ENCODE measurements at places on chromosomes 12 and 14.

GRCh38 chr12:124298685-124299410 lies 4.0 kb downstream of the RFLNA start:
- DNase-seq = no peak

DNA sequence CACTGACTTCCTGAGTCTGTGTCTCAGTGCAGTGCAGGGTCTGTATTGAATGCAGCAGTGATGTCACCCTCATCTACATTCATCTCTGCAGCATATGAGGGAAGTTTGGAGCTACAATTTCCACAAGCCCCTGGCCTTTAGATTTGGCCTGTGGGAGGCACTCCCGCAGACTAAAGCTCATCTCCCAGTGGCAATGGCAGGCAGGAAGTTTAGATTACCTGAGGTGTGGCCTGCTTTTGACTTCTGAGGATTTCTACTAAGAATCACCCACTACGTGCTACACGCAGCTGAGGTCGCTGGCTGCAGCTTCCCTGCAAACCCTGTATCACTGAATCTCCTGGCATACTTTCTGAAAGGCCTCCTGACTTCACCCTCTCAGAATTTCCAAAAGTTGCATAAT lies 202.2 kb upstream of the PRKD1 start:
- no peak for DNase-seq

DNA sequence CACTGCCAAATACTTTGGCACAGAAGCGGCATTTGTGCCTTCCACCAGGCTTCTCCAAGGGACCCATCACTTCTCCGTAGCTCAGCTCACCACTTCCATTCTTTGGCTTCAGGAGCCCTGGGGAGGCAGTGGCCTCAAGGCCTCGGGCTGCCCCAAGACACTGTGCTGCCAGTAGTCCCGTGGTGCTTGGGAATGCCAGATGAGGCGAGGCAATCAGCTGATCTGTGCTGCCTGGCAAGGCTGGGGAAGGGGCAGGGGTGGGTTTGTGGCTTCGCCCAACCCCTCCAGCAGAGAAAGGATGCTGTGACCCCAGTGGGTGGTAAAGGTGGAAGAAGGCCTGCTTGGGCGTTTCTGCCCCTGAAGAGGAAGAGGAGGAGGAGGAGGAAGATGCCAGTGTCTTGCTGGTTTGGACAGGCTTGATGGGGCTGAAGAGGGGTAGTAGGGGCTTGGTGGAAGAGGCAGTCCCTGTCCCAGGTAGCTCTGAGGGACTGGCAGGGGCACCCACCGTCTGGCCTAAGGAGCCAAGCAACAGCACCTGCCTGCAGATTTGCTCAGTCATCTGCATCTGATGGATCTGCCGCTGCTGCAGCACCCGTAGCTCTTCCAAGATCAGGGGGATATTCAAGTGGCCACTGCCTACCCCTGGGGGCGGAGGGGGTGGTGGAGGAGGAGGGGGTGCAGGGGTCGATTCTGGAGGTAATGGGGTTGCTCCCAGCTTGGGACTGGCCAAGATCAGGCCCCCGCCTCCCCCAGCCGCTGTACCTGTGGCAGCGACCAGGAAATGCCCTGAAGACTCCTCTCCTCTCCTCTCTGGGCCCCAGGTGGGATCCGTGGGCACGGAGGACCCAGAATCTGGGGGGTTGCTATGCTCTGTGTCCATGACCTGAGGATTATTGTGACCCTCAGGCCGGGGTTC lies 1.3 kb downstream of the SALL2 start:
- no peak for DNase-seq

- DNase-seq = no peak
These were observed 43.7 kb upstream of the TMED10 start for GRCh38 chr14:75220156-75220555.

DNA sequence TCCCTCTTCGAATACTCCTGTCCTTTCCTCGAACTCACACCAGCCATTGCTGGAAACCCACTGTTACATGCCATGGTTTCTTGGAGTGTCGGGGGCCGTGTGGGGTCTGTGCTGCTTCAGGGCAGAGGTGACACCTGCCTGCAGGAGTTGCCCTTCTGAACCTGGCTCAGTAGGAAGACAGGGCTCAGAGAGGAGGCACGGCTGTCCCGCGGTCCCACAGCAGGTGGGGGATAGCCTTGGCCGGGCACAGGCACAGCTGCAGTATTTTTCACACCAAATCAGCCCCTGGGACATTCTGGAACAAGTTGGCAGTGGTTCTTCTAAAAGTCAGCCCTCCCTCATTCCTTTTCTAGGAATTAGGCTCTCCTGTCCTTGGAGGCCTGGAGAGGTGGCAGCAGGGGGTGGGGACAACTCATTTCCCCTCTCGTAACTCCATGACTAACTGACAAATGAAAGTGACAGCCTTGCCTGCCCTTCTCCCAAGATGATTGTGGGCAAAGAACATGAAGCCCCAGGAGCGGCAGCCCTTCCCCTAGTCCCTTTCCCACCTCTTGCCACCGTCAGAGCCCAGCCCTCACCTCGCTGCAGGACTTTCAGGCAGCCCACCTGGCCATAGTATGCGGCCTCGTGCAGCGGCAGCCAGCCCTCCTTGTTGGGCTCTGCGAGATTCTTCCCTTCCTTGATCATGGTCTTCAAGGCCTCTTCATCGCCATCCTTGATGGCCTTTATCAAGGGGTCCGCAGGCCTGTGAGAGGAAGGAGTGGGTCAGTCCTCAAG lies 22.4 kb downstream of the ASB2 start:
- no peak for DNase-seq

- no peak for DNase-seq
These were observed 623 bp upstream of the C14orf132 start for GRCh38 chr14:96038558-96038919.
